ENCODE measurements at places on chromosomes 2 and 18. TPM values are rescaled to one million over a fixed set of nuclear protein-coding genes. Genes with fewer than 3 reads are reported as not detected.

- H3K36me3 ChIP-seq = no peaks in the 10 kb centered on the region
- H3K27ac ChIP-seq = no peak overlapping the region
- no peak for DNase-seq
- no peak overlapping the region for H3K4me3 ChIP-seq
Observed at GRCh38 chr2:23530206-23530908, 145.4 kb downstream of the KLHL29 start.

- no peak for DNase-seq
- no peak overlapping the region for H3K4me3 ChIP-seq
- H3K36me3 ChIP-seq = no peaks in the 10 kb centered on the region
- H3K27ac ChIP-seq = no peak overlapping the region
- H3K4me1 ChIP-seq = no peaks in the 10 kb centered on the region
- H3K27me3 ChIP-seq = no peaks in the 10 kb centered on the region
Observed at GRCh38 chr2:241722896-241723454, 11.5 kb upstream of the D2HGDH start.

GRCh38 chr2:46893269-46893939 is 22.2 kb downstream of the MCFD2 start:
- no peak overlapping the region for H3K27ac ChIP-seq
- no peaks in the 10 kb centered on the region for H3K36me3 ChIP-seq
- DNase-seq = no peak
- no peaks in the 10 kb centered on the region for H3K4me1 ChIP-seq
- H3K4me3 ChIP-seq = no peak overlapping the region

DNA sequence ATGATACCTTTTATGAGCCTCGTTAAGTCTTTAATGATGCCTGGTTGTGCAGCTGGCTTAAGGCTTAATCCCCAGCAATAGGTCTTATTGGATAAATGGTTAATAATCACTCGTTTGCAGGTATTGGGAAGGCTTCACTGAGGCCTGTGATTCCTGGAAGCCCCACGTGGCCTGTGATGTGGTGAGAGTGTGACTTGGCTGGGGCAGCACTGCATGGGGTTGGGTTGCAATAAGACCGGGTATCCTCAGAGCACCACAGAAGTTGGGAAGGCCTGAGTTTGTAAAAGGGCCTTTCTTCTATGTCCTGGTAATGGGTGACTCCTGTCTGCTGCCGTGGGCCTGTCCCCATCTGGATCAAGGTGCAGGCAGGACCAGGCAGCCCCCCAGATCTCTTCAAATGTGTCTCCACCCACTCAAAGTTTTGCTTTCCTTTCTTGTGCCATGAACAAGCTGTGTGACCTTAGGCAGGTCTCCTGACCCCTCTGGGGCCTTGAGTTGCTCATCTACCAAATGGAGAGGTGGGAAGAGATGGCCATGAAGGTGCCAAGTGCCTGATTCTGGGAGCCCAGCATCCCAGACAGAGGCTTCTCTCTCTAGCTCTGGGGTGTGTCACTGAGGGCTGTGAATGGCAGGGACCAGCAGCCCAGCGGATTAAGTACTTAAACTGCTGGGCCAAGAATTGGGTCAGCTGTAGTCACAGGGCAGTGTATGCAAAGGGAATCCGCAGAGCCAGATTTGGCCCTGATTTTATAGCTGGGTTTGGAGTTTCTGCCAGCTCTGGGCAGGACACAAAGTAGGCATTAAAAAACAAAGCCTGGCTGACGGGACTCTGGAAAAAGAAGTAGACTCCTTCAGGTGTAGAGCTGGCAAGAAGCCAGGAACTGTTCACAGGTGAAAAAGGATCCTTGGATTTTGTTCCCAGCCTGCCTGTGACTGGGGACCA is 24.4 kb downstream of the LBH start:
- no peaks in the 10 kb centered on the region for H3K27me3 ChIP-seq
- H3K27ac ChIP-seq = peak overlapping the region; percentile 81
- DNase-seq = no peak
- H3K4me3 ChIP-seq = no peak overlapping the region

GRCh38 chr2:20957788-20958525 is 85.9 kb downstream of the APOB start:
- no peaks in the 10 kb centered on the region for H3K36me3 ChIP-seq

- no peaks in the 10 kb centered on the region for H3K27me3 ChIP-seq
- no peak overlapping the region for H3K4me3 ChIP-seq
- no peak for DNase-seq
- peaks cover 25% of the 10 kb centered on the region for H3K4me1 ChIP-seq
- peaks cover 4% of the 10 kb centered on the region for H3K36me3 ChIP-seq
- H3K27ac ChIP-seq = no peak overlapping the region
Observed at GRCh38 chr18:23580677-23581367, 5.5 kb downstream of the NPC1 start.

DNA sequence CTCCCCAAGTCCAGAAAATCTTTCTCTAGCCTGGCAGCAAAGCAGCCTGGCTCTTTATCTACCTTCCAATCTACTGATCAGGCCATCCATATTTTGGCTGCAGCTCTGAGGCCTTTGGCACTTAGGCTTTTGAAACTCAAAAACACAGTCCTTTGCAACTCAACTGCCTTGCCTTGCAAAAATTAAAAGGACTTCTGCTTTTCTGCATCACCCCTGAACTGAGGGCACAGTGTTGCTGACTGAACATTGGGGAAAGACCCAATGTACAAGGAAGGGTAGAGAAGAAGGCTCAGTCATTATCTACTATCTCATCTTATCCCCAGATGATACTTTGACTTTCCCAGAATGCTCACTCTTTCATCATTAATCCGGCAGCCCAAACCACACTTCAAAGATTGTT is 625.5 kb downstream of the ARHGAP15 start:
- no peak overlapping the region for H3K27ac ChIP-seq
- H3K4me3 ChIP-seq = no peak overlapping the region
- no peaks in the 10 kb centered on the region for H3K36me3 ChIP-seq
- no peaks in the 10 kb centered on the region for H3K27me3 ChIP-seq
- no peak for DNase-seq

DNA sequence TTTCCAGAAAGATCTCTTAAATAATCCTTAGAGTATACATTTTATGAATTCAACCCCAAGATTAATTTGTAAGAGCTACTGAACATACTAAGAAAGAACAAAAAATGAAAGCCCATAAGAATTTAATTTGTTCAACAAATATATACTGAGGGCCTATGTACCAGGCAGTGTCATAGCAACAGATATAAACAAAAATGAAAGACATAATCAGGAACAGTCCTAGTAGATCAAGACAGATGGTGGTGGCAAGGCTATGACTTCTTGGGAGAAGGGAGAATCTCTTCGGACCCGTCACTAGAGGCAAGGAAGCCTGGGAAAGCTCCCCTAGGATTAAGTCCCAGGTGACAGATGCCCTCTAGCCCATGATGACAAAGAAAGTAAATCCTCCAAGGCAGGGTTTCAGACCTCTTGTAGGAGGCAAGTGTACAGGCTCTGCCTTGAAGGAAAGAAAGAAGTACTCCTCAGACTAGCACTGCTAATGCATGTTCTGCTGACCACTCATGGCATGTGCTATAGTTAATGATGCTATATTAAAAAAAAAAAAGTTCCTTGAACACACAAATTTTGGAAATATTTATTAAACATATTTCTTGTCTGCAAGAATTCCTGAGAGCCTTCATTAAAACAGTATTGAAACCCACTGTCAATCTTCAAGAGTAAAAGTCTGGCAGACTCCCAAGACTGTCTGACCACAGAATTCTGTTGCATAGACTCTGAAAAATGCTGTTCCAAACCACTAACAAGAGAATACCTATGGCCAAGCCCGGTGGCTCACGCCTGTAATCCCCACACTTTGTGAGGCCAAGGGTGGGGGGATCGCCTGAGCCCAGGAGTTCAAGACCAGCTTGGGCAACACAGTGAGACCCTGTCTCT is 31.5 kb downstream of the NOL10 start:
- H3K27me3 ChIP-seq = no peaks in the 10 kb centered on the region
- no peak overlapping the region for H3K27ac ChIP-seq
- H3K4me3 ChIP-seq = no peak overlapping the region

DNA sequence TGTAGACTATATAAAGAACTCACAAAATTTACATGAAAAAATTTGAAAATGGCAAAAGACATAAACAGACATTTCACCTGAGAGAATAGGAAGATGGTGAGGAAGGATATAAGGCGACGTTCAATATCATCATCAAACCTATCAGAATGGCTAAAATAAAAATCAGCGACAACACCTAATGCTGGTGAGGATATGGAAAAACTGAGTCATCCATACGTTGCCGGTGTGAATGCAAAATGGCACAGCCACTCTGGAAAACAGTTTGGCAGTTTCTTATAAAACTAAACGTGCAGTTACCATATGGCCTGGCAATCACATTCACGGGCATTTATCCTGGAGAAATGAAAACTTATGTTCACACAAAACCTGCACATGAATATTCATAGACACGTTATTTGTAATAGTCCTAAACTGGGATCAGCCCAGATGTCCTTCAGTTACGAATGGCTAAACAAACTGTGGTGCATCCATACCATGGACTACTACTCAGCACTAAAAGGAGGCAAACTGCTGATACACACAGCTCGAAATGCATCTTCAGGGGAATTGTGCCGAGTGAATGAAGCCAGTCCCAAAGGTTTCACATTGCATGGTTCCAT is 63.1 kb upstream of the TXNDC2 start:
- H3K27ac ChIP-seq = no peak overlapping the region
- H3K36me3 ChIP-seq = no peaks in the 10 kb centered on the region
- peaks cover 37% of the 10 kb centered on the region for H3K4me1 ChIP-seq
- no peak for DNase-seq

DNA sequence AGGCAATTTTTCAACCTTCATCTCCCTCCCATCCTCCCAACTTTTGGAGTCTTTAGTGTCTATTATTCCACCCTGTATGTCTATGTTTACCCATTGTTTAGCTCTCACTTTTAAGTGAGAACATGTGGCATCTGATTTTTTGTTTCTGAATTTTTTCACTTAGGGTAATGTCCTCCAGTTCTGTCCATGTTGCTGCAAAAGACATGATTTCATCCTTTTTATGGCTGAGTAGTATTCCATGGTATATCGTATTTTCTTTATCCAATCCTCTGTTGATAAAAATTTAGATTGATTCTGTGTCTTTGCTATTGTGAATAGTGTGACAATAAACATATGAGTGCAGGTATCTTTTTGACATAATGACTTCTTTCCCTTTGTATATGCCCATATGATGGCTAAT is 48.2 kb downstream of the G6PC2 start:
- DNase-seq = no peak
- no peaks in the 10 kb centered on the region for H3K27me3 ChIP-seq
- no peak overlapping the region for H3K4me3 ChIP-seq
- no peak overlapping the region for H3K27ac ChIP-seq
- H3K36me3 ChIP-seq = no peaks in the 10 kb centered on the region

- H3K36me3 ChIP-seq = no peaks in the 10 kb centered on the region
- DNase-seq = no peak
- no peak overlapping the region for H3K27ac ChIP-seq
- no peaks in the 10 kb centered on the region for H3K27me3 ChIP-seq
Observed at GRCh38 chr2:95303191-95303919, 6.2 kb downstream of the KCNIP3 start.

DNA sequence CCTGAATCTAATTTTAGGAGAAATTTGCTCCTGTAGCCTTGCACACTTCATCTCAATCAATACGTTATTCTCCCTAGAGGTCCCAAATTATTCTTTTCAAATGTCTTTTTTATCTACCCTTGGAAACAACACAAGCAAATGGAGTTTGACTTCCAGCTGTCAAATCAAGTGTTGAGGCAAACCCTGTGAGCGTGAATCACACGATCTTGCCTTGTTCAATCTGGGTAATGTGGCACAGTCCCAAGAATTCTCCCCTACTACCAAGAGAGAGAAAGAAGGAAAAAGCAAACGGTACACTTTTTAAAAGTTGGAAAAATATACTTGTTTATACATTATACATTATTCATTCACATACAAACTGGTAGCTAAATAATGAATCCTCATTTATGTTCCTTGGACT is 2035.3 kb upstream of the CELF4 start:
- H3K36me3 ChIP-seq = no peaks in the 10 kb centered on the region
- no peak overlapping the region for H3K4me3 ChIP-seq
- no peak overlapping the region for H3K27ac ChIP-seq
- no peak for DNase-seq

- no peak overlapping the region for H3K4me3 ChIP-seq
- H3K27me3 ChIP-seq = no peaks in the 10 kb centered on the region
- H3K36me3 ChIP-seq = no peaks in the 10 kb centered on the region
- no peak for DNase-seq
Observed at GRCh38 chr18:64488698-64489097, 339.8 kb upstream of the LINC00305 start.

DNA sequence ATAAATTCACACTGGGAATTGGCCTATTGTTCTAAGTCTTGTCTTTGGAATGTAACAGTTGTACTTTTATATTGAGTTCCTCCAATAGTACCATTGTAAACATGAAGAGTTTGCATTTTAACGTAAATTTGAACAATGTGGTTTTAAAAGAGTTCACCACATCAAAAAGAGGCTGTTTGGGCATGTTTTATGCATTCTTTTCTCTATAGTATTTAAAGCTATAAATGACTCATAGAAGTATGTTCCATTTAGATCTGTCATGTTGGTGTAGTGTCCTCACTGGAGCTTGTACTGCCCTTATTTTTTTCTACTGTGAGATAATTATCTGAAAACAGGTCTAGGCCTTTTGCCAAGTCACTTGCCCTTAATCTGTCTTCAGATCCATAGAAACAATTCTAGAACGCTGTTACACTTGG is 141.9 kb downstream of the RHBDD1 start:
- no peak overlapping the region for H3K4me3 ChIP-seq
- H3K27me3 ChIP-seq = no peaks in the 10 kb centered on the region
- no peak for DNase-seq
- H3K27ac ChIP-seq = no peak overlapping the region
- H3K4me1 ChIP-seq = no peaks in the 10 kb centered on the region

GRCh38 chr2:68366083-68366560 is 1.0 kb downstream of the PLEK start:
- H3K27me3 ChIP-seq = no peaks in the 10 kb centered on the region
- DNase-seq = peak; percentile 27
- peak overlapping the region; percentile 47 for H3K4me3 ChIP-seq
- peaks cover 3% of the 10 kb centered on the region for H3K4me1 ChIP-seq

DNA sequence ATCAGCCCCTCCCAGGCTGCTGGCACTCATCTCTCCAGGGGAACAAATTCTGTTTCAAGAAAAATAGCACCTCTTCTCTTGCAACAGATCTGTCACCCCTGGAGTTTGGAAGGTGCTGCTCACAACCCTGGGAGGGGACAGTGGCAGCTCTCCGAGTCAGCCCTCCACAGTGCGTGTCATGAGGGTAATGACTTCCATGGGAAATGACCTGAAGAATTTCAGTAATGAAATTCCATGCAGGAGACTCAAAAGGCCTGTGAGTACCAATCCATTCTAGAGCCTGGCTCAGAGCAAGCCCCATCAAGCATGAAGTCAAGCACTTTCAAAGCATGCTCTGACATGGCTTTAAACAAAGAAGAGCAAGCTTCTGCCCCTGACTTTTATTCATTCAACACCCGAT is 276.3 kb upstream of the PARD3B start:
- no peak overlapping the region for H3K4me3 ChIP-seq
- no peaks in the 10 kb centered on the region for H3K36me3 ChIP-seq
- no peaks in the 10 kb centered on the region for H3K27me3 ChIP-seq
- no peaks in the 10 kb centered on the region for H3K4me1 ChIP-seq
- DNase-seq = no peak

GRCh38 chr2:151544449-151544848 is 134.7 kb downstream of the RIF1 start:
- H3K4me1 ChIP-seq = no peaks in the 10 kb centered on the region
- DNase-seq = no peak
- H3K4me3 ChIP-seq = no peak overlapping the region
- H3K27ac ChIP-seq = no peak overlapping the region

GRCh38 chr2:134900151-134900550 is 18.5 kb upstream of the CCNT2 start:
- no peak overlapping the region for H3K4me3 ChIP-seq
- no peaks in the 10 kb centered on the region for H3K27me3 ChIP-seq
- no peaks in the 10 kb centered on the region for H3K36me3 ChIP-seq

Gene TACR1
- total RNA-seq = not detected

Gene TMEM198
- total RNA-seq = 1.5 TPM

Gene ZDBF2
- total RNA-seq = 10.2 TPM

Gene LONRF2
- total RNA-seq = 14.7 TPM

Gene CHRNG
- not detected for total RNA-seq

Gene UGT1A10
- not detected for total RNA-seq
